ENCODE measurements at places on chromosomes 5 and 9. TPM values are rescaled to one million over a fixed set of nuclear protein-coding genes. Genes with fewer than 3 reads are reported as not detected.

ANGPTL2 gene
- not detected for total RNA-seq

FAM78A gene
- 107 TPM for total RNA-seq

OLFML2A gene
- total RNA-seq, result not detected

CLIC3 gene
- total RNA-seq, result 2.3 TPM

QRFP gene
- not detected for total RNA-seq

SERF1A gene
- 5.8 TPM for total RNA-seq

COL15A1 gene
- not detected for total RNA-seq

COL5A1 gene
- 0.16 TPM for total RNA-seq

FAM221B gene
- total RNA-seq, result 0.32 TPM

FBP2 gene
- total RNA-seq, result not detected

ZNF608 gene
- total RNA-seq, result 1.5 TPM

Data from naive thymus-derived CD4-positive, alpha-beta T cell (primary cell).